ENCODE measurements at places on chromosomes 7 and 10.

DNA sequence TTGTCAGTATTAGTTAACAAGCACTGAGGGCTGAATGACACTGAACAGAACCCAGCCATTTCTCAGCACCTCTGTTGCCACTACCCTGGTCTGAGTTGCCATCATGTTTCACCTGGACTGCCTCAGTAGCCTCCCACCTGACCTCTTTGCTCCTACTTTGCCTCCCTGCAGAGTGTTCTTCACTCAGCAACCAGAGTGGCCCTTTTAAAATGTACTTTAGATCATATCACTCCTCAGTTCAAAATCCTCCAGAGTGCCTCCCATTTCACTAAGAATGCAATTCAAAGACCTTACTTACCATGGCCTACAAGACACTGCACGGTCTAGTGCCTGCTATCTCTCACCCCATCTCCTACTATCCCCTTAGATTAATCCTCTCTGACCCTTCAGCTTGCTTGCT is 214.5 kb downstream of the AUTS2 start:
- DNase-seq, result no peak

DNA sequence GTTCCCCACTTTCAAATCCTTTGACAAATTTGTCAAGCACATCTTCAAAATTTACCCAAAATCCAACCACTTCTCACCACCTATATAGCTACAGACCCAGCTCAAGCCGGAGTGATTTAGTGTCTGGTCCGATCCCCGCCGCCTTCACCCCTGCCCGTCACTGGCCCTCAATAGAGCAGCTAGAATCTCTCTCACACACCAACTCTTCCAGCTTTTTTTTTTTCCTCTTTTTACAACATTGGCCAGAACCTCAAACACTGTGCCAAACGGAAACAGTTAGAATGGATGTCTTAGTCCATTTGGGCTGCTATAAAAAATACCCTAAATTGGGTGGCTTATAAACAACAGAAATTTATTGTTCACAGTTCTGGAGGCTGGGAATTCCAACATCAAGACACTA is 41.1 kb upstream of the TMEM72 start:
- DNase-seq, result no peak

DNA sequence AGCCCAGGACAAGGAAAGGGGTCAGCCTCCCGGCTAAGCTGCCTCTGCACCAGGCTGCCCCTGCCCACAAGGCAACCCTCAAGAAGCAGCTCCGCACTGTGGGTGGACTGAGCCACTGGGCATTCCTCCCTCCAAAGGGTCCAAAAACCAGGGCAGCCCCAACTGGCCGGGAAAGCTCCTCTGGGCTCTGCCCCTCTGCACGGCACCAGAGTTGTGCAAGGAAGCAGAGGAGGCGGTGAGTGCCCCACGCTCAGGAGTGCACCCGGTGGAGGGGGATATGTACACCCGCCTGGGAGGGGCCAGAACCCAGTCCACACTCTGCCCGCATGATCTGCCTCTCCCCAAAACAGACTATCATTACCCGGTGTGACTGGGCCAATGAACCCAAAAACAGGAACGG is 43.8 kb downstream of the PTPRN2 start:
- DNase-seq, result no peak

- DNase-seq, result peak; percentile 71
These were observed at the start of gene AP3M1 for GRCh38 chr10:74150204-74150989. AP3M1 (minus strand) TSS chr10:74150828; CDS start chr10:74138379, 12,449 bp downstream.

DNA sequence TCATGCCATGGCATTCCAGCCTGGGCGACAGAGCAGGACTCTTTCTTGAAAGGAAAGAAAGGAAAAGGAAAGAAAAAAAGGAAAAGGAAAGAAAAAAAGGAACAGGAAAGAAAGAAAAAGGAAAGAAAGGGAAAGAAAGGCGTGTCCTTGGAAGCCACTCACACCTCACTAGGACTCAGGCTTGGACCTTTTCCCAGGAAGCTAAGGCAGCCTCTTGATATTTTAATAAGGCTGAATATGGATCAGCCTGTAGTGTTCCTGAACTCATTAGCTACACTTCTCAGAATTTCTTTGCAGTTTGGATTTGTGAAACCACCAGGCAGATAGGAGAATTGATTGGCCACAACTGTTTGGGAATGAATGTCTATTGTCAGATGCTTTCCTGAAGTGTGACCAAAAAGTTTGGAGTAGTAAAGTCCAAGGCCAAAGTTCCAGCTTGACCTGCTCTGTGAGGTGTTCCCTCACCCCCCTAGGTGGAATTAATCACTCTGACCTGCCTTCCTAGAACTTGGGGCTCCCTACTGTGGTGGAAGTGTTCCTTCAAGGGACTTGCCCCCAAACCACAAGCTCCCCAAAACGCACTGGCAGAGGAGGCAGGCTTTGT is 7.1 kb upstream of the MALSU1 start:
- no peak for DNase-seq

DNA sequence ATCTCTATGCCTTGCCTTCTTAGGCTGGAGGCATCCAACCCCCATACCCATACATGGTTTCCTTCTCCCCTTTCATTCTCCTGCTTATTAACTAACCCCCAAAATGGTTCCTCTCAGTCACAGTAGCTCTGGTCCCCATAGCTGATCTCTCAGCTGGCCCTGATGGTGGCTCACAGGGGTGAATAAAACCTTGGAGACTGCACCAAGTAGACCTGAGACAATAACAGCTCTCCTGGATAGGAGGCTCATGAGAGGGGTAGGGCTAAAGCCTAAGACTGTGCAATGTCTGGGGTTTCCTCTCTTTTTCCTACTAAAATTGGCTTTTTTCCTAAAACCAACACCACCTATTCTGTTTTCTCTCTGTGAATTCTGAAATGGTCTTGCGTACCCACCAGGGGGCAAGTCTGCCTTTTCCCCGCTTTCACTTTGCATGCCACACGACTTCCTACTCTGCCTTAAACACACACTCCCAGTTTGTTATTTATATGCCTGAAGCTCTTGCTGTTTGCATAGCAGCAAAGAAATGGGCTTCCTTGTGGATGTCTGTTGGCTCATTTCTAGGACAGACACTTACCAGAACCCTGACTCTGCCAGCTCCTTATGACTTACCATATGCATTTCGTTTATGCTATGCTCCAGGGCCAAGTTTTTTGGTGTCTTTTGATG is 18.4 kb upstream of the PON1 start:
- no peak for DNase-seq

DNA sequence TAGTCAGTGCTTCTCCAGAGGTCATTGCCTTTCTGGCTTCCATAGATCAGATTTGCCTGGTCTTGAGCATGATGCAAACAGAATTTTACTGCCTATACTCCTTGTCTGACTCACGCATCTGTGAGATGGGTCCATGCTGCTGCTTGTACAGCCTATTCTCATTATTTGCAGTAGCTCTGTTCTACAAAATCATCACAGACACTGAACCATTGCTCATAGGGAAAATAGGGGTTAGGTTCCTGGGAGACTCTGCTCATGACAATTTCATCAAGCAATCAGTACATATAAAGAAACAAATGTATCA is 7.4 kb upstream of the CREB3L2 start:
- no peak for DNase-seq

GRCh38 chr10:77186936-77187335 is 450.7 kb downstream of the KCNMA1 start:
- no peak for DNase-seq

DNA sequence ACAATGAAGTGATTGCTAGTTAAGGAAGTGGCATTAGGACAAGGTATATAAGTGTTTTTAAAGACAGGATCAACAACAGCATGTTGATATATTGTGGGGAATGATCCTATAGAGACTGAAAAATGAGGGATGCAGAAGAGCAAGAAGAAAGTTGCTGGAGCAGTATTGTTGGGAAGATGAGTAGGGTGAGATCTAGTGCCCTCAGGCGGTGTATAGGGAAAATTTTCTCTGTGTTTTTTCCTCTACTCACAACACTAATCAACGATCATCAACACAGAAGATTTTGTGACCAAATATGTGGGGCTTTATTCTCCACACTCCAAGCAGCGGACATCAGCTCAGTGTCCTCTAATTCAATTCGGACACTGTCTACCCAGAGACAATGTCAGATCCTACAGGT is 9.6 kb upstream of the PTTG1IP2 start:
- DNase-seq, result no peak

- no peak for DNase-seq
These were observed 611.5 kb upstream of the DPP6 start for GRCh38 chr7:153440715-153441114.

GRCh38 chr7:77205706-77206105 is 6.1 kb upstream of the FGL2 start:
- DNase-seq, result no peak

DNA sequence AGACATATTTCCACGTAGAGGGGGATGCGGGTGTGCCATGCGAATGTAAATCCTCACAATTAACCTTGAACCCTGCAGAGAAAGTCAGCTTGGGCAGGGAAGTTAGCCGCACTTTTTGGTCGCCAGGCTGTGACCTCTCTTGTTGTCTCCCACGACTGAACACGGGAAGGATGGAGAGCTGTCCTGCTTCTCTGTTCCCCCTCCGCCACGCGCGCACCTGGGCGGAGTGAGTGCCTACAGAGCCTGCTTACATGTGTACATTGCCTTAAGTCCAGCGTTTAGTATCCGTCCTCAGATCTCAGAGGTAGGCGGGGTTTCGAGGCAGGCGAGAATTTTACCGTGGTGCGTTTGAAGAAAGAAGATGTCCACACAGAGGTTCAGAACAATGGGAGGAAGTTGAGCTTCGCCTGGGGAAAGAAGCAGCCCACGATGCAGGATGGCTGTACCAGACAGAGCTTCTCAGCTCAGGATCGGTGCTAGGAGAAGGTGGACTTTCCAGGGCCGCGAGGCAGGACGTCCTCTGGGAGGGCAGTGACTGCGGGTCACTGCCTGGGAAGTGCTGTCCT is 482 bp upstream of the ERCC6 start:
- DNase-seq, result no peak

DNA sequence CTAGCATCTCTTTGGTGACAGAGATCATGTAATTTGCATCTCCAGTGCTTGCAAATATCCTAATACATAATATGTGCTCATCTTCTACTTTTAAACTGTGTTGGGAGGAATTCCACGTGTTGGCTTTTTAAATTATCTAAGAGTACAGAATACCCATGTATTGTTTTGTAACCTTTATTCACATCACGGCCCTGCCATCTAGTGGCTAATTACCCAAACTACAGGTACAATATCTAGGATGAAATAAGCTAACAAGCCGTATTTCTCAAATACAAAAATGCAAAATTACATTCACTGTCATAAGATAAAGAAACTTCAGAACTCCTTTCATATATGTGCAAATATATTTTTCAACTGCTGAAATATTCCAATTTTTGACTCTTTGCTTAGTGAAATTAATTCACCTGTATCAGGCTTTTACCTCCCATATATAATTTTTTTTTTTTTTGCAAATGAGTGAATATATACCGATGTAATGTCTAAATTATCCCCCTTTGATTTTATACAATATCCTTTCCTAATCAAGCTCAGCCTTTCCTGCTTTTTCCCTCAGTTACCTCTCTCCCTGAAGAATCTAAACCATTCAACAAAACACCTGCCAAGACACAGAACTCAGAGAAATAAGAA is 30.3 kb upstream of the LSM8 start:
- no peak for DNase-seq

- DNase-seq, result no peak
These were observed 186.1 kb upstream of the KAT6B start for GRCh38 chr10:74640134-74640921.

DNA sequence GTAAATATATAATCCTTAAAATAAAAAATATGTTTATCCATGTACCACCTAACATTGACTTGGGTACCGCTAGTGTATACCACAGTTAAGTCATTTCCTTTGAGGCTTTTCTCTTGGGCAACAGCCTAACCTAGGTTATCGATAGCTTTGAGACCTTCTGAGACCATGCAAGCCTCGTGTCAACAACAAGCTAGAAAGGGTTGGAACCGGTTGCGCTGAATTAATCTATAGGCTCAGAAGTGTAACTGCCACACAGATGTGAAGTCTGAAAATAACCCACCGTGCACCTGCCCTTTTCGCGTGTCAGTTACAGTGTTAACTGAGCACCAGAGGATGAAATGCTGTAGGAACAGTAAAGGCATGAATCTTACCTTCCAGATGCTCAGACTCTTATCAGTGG is 59.8 kb downstream of the ARID5B start:
- no peak for DNase-seq

GRCh38 chr7:50970092-50970491 is 187.4 kb upstream of the GRB10 start:
- no peak for DNase-seq

DNA sequence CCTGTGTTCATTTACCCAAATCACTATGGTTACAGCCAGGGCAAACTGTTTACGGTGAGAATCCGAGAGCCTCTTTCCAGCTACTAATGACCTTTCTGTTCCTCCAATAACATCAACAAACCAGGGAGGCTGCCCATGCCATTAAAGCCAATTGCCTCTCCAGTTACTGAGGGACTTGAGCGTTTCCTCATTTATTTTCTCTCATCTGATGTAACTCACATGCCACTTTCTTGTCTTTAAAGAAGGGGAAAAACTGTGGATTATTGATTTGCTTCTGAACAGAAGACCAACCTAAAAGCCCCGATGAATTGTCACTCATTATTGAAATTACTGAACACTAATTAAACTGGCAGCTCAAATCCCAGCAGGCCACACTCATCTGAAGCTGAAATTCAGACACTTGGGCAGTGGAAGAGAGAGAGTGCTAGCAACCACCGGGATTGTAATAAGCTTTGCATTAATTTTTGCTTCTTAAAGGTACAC is 595.8 kb upstream of the MKI67 start:
- no peak for DNase-seq

- no peak for DNase-seq
These were observed 166.4 kb downstream of the DNAJB6 start for GRCh38 chr7:157503229-157503628.

GRCh38 chr7:114416129-114416990 is 1.7 kb downstream of the FOXP2 start:
- no peak for DNase-seq

DNA sequence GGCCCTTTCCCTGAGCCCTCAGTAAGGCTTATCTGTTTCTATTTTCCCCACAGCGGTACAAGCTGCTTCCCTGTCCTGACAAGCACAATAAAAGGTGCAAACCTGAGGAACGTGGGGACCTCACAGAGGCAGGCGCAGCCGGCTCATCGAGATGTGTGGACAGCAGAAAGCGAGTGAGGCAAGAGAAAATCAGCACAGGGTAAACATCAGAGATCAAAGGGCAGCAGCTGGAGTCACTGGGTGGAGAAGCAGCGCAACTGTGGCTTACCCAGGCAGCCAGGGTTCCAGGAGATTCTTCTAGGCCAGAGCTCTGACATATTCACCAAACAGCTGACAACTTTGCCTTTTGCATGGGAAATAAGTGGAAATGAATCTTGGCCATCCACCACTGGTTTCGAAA is 212.6 kb downstream of the WDR11 start:
- DNase-seq, result no peak

- DNase-seq, result no peak
These were observed 89.2 kb upstream of the PFKP start for GRCh38 chr10:2978111-2978510.

GRCh38 chr7:18151422-18151821 is 123.8 kb upstream of the PRPS1L1 start:
- DNase-seq, result no peak

- no peak for DNase-seq
These were observed 13.9 kb downstream of the HECTD2 start for GRCh38 chr10:91424016-91424415.
